Activated CD8-positive, alpha-beta T cell treated with anti-CD3 and anti-CD28 coated beads for 36 hours (primary cell): ENCODE measurements at places on chromosomes 6 and 20. TPM values are rescaled to one million over a fixed set of nuclear protein-coding genes. Genes with fewer than 3 reads are reported as not detected.

GRCh38 chr6:50549026-50549425 lies 164.3 kb upstream of the TFAP2D start:
- no peak overlapping the region for H3K4me3 ChIP-seq
- no peak overlapping the region for H3K27ac ChIP-seq
- no peaks in the 10 kb centered on the region for H3K27me3 ChIP-seq
- H3K4me1 ChIP-seq = no peaks in the 10 kb centered on the region
- H3K36me3 ChIP-seq = no peaks in the 10 kb centered on the region
- no peak for DNase-seq

- H3K4me3 ChIP-seq = no peak overlapping the region
- H3K4me1 ChIP-seq = no peaks in the 10 kb centered on the region
- no peak overlapping the region for H3K27ac ChIP-seq
- H3K36me3 ChIP-seq = no peaks in the 10 kb centered on the region
- DNase-seq = no peak
Measured at GRCh38 chr20:43159994-43160393, 29.7 kb downstream of the PTPRT start.

MYMX gene
- total RNA-seq = not detected

OR12D3 gene
- total RNA-seq = not detected
